ENCODE measurements at places on chromosomes 16 and 17. TPM values are rescaled to one million over a fixed set of nuclear protein-coding genes. Genes with fewer than 3 reads are reported as not detected.

GRCh38 chr17:75173526-75173925, 9.2 kb downstream of the SUMO2 start:
- no peak for DNase-seq
- H3K4me1 ChIP-seq = peaks cover 5% of the 10 kb centered on the region
- H3K27me3 ChIP-seq = no peaks in the 10 kb centered on the region
- no peak overlapping the region for H3K27ac ChIP-seq
- H3K36me3 ChIP-seq = peaks cover 18% of the 10 kb centered on the region
- no peak overlapping the region for H3K4me3 ChIP-seq

DNA sequence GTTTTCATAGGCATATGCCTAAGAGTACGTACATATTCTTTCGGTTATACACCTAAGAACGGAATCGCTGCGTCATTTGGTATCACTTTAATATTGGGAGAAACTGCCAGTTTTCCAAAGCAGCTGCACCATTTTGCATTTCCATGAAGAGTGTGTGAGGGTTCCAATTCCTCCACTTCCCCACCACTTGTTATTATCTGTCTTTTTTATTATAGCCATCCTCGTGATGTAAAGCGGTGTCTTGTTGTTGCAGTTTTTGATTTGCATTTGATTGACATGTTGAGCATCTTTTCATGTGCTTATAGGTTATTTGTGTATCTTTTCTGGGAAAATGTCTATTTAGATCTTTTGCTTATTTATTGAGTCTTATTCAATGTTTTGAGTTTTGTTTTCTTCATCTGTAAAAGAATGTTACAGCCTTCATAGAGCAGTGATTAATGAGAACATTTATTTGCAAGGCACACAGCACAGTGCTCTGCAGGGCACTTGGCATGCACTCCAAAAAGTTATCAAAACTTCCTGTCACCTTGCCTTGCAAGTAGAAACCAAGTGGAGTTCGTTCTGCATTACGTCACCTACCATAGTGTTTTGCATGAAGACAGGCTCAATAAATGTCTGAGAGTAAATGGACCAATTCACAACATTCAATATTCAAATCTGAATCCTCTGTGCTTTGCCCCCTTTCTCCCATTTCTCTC, 26.6 kb upstream of the ST6GALNAC1 start:
- peaks cover 49% of the 10 kb centered on the region for H3K4me1 ChIP-seq
- H3K36me3 ChIP-seq = no peaks in the 10 kb centered on the region
- no peak for DNase-seq
- H3K27ac ChIP-seq = peak overlapping the region; percentile 99

PSME3 gene
- total RNA-seq = 120 TPM

DNA sequence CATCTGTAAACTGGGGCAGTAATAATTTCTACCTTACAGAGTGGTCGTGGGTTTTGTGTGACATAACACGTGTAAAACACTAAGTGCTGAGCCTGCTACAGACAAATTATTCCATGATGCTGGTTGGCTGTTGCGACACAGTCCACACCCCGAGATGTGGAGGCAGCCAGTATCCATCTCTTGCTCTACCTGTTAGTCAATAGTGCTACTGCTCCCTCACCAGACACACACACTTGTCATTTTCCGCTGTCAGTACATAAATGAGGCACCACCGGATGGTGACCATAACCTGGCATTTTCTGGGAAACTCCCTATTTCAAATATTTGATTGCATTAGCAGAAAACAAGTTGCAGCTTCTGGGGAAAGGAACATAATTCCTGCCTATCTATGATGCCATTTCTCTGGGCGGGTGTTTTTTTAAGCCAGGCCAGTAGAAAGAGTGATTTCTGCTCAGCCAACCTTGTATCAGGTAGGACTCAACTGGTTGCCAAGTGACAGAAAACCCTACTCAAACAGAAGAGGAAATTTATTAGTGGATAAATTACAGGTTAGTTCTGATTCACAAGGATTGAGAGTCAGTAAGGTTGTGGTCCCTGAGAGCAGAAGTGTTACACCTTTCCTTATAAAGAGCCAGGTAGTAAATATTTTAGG, 24.1 kb downstream of the DNAJA2 start:
- peaks cover 4% of the 10 kb centered on the region for H3K4me1 ChIP-seq
- H3K4me3 ChIP-seq = no peak overlapping the region
- H3K36me3 ChIP-seq = no peaks in the 10 kb centered on the region
- DNase-seq = no peak
- peak overlapping the region; percentile 43 for H3K27ac ChIP-seq

DNA sequence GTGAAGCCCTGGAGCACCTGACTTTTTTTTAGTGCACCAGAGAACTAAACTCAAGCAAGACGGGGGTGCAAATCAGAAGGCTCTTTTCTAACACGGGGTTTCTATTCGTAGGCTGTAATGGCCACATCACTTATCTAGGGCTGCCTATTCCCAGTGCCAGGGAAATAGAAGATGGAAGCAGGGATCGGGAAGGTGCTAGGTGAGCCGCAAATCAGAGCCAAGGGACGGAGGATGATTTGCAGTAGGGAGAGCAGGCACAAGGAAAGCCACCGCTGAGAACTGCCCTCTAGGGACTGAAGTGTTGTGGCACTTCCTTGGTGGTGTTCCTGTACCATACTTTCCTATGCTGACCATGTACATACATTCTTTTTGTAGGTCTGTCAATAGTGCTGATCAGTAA, 7.8 kb upstream of the SLC46A1 start:
- H3K4me3 ChIP-seq = no peak overlapping the region
- no peaks in the 10 kb centered on the region for H3K36me3 ChIP-seq
- no peak for DNase-seq
- no peaks in the 10 kb centered on the region for H3K4me1 ChIP-seq
- H3K27me3 ChIP-seq = peaks cover 28% of the 10 kb centered on the region
- no peak overlapping the region for H3K27ac ChIP-seq

Measured in type B pancreatic cell (in vitro differentiated cells).